ENCODE measurements at places on chromosomes 7 and 10. TPM values are rescaled to one million over a fixed set of nuclear protein-coding genes. Genes with fewer than 3 reads are reported as not detected.

GRCh38 chr7:43311694-43312093, 199.2 kb downstream of the HECW1 start:
- DNase-seq = no peak

Gene NPFFR1
- total RNA-seq = not detected

GRCh38 chr7:130875265-130875741, 141.3 kb upstream of the KLF14 start:
- DNase-seq = peak; percentile 28

GRCh38 chr7:56092789-56093531, at the start of gene PHKG1:
PHKG1 (minus strand) TSS chr7:56092952; CDS start chr7:56088941, 4,011 bp downstream.
- peak; percentile 95 for DNase-seq
